ENCODE measurements at places on chromosomes 6 and 20. TPM values are rescaled to one million over a fixed set of nuclear protein-coding genes. Genes with fewer than 3 reads are reported as not detected.
A peak's percentile ranks its signal among the peaks of the same experiment; 100 is the strongest.

GRCh38 chr6:98769546-98769945 lies 64.8 kb upstream of the POU3F2 start:
- DNase-seq = peak; percentile 4

GRCh38 chr6:105675715-105676397 lies 273.0 kb upstream of the PREP start:
- DNase-seq = peak; percentile 91

DNA sequence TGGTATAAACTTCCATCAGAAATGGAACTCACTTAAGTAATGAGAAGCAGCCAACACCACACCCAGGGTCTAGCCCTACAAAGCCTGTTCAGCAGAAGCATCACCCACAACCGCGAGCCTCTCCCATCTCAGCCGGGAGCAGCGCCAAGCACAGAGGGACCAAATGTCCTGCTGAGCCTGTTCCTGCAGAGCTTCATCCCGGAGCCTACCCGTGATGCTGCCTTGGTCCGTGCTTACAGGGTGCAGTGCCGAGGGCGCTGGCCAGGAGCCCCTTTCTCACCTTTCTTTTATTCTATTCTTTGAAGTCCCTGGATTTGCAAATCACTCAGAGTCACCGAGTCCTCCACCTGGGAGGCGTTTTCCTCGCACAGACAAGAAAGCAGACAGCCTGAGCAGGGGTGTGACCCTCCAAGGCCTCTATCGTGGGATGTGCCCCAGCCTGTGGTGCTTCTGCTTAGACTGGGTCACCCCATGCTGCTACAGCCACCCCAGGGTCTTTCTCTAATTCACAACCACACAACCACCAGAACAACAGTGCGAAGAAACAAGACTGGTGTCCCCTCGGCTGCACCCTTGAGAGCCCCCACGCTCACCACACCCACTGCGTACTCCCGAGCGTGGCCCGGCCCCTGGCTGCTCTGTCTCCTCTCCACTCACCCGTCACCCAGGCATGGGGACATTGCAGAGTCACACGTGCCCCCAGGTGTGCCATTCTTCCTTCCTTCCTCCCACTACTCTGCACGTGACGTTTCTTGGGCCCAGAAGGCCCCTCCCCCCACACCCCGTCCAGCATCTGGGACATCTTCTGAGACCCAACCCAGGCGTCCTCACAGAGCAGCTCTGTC lies 92.2 kb upstream of the MPC1 start:
- no peak for DNase-seq

DNA sequence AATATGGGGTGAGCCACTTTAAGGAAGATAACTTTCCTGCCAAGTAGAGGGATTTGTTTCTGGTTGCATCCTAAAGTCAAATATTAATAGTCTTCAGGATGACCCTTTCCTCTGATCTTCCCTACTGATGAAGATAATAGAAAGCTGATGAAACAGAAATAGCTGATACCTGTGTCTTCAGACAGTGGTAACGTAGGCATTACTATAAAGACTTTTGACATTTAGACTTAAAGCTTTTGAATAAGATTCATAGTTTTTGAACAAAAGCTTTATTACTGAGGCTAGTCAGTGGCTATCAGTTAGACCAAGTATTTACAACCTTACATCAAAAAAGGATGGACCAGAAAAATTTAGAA lies 1.4 kb downstream of the NEDD9 start:
- DNase-seq = no peak

The RIMS1 gene
- polyA plus RNA-seq = 0.46 TPM

The ZSWIM3 gene
- 3.3 TPM for polyA plus RNA-seq
